Thoracic aorta (tissue), 2 donors: ENCODE measurements at places on chromosomes 11 and 22. TPM values are rescaled to one million over a fixed set of nuclear protein-coding genes. Genes with fewer than 3 reads are reported as not detected.

LDHAL6A gene
- not detected for total RNA-seq

OR5B21 gene
- total RNA-seq: not detected

PPP6R3 gene
- total RNA-seq: 166 TPM

TUBA8 gene
- 2.2 TPM for total RNA-seq

ISX gene
- total RNA-seq: not detected

GRCh38 chr22:50044485-50045118 lies 13.5 kb downstream of the TTLL8 start:
- no peak for DNase-seq

DNA sequence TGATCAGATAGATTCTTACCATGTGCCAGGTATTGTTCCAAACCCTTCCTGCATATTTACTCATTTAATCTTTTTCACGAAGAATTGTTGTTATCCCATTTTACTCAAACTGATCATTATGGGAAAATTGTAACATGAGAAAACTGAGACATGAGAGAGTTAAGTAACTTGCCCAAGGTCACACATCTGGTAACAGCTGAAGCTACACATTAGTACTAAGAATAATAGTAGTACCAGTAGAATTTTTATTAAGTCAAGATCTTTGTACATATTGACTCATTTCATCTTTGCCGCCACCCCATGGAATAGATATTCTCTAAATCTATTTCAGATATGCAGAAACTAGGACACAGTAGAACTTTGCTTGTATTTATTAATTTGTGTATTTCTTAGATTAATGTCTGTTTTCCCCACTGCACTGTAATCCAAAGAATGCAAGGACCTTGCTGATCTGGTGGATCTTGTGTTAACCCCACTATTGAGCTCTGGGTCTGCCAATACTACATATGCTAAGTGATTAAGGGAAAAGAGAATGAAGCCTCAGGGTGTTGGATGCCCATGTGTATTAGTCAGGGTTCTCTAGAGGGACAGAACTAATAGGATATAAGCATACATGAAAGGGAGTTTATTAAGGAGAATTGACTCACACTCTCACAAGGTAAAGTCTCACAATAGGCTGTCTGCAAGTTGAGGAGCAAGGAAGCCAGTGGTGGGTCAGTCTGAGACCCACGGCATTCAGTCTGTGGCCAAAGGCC lies 72.8 kb downstream of the PARVA start:
- no peak for DNase-seq

DNA sequence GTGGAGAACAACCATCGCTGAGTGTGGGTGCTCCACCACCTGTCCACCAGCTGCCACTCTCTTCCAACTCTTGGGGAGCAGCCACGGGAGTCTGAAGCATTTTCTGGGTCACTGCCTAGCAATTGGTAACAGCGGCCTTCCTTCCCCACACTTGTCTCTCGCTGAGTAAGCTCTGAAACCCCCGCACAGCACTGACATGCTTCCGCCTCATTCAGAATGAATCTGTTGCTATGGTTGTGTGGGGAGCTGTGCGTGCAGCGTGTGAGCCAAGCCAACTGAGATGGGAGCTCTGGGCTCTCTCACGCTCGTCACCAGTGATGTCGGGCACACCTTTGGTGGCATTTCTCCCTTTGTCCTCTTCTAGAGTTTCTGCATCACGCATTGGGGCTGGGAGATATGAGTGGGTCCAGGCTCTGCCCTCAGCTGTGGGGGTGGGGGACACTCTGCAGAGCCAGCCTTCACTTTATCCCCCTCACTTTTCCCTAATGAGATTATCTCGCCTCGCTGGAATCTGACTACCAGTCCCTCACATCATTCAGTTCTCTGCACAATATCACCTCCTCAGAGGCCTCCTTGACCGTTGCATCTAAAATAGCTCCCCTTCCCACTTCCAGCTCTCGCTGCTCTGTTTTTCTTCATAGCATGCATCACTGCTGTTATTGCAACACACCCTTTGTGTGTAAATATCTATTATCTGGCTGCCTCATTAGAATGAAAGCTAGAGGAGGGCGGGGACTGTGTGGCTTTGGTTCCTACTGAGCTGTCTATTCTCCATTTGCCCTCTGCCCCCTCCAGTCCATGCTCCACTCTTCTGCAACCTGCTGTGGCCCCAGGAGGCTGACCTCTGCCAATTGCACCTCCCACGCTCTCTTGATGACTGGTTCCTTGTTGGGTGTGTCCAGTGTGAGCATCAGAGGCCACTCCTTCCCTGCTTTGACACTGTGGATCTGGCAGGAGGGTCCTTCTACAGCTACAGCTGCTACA lies 569.9 kb upstream of the CADM1 start:
- DNase-seq: no peak

DNA sequence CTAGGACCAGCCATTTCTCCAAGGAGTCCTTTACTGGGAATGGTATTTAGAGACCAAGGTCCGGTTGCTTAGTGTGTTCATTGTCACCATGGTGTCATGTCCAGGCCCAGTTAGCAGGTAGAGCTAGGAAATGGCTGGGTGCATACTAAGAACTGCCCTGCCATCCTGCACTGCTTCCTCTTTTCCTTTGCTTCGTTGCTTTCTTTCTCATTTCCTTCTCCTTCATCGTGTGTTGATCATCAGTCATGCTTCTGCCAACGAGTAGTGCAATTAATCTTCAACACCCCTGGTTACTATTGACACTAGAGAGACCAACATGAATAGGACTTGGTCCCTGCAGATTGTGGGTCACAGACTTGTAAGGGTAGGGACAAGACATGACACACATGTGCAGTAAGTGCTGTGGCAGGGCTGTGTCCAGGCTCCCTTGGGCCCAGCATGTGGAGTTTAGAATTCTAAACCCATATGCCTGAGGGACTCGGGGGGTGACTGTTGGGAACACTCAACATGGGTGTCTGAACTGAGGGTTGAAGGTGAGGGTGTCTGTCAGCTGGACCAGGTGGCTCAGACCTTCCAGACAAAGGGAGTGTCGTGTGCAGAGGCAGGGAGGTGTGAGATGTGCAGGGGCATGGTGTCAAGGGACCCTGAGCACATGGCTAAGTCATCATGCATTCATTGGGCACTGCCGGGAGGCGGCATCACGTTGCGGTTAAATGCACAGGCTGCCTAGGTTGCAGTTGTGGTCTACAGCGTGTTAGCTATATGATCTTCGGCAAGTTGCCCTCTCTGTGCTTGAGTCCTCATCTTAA lies 42.6 kb downstream of the ST14 start:
- DNase-seq: no peak

DNA sequence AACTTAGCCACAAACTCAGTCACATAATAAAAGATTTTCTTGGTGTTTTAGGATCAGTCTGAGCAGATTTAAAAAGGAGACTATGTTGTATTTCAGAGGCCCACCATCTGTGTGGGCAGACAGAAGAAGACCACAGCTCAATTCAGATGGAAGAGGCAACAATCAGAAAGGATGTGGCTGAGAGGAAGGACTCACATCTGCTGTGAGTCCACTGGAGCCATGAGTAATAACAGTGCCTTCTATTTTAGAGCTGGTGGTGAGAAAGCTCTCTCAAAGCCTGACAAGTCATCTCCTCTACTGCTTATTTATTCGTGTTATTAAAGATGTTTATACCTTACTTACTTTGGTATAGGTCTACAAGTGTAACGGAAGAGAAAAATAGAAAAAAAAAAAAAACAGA lies 357.2 kb downstream of the OPCML start:
- no peak for DNase-seq

GRCh38 chr22:46619830-46620501 lies at the start of gene GRAMD4:
GRAMD4 (plus strand) TSS chr22:46620386; CDS start chr22:46626800, 6,414 bp downstream.
- DNase-seq: no peak
